ENCODE measurements at places on chromosomes 4 and X.

- DNase-seq: no peak
These were observed 41.9 kb downstream of the TNIP2 start for GRCh38 chr4:2714061-2714770.

GRCh38 chrX:20060961-20061748 lies 55.6 kb downstream of the MAP7D2 start:
- DNase-seq: no peak

GRCh38 chr4:43066415-43066814 lies 173.9 kb downstream of the GRXCR1 start:
- DNase-seq: no peak

- no peak for DNase-seq
These were observed 82.3 kb upstream of the OGT start for GRCh38 chrX:71450433-71451106.

DNA sequence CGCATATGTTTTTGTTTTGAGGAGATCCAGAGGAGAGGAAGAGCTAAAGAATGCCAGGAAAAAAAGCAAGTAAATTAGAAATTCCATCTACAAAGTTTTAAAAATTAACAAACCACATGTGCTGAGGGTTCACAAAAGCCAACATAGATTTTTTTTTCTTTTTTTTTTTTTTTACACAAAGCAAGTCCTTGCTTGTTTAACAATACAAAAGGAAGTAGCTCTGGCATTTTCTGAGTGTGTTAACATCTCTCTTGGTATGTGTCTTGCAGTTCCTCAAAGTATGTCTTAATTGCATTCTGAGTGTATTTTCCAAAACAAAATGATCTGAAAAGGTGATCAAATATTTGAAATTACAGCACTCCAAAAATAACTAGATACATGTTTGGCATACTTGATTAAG lies 1682.7 kb upstream of the AGA start:
- no peak for DNase-seq

- DNase-seq: no peak
These were observed 11.2 kb upstream of the ZCCHC13 start for GRCh38 chrX:74292808-74293123.

DNA sequence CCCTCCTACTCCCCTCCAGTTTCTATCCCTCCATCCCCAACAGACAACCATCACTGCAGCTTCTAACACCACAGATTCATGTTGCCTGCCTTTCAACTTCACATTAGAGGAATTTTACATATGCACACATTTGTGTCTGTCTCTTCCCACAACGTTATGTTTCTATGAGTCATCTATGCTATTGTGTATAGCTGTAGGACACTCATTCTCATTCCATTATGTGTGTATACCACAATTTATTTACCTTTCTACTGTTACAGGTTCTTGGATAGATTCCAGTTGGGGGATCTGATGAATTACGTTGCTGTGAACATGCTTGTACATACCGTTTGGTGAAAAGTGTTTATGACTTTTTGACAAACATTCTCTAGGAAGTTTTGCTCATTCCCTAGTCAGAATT lies 58.8 kb upstream of the TRPC3 start:
- DNase-seq: no peak

DNA sequence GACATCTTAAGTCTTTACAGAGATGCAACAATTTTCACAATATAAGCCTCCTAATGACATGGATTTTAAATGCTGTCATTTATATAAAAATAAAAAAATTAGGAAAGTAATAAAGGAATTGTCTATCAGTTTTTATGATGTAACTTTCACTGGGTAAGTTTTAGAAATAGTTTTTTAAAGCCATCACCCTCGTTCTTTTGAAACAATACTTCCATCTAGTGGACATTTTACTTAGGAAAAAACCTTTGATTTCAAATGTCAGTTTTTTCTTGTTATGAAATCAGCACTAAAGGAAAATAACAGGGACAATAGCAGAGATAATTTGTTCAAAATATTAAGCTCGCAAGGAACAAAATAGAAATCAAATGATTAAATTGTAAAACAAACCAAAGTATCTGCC lies 24.3 kb upstream of the NDNF start:
- no peak for DNase-seq

- DNase-seq: no peak
These were observed 20.3 kb downstream of the KIT start for GRCh38 chr4:54677853-54678650.

DNA sequence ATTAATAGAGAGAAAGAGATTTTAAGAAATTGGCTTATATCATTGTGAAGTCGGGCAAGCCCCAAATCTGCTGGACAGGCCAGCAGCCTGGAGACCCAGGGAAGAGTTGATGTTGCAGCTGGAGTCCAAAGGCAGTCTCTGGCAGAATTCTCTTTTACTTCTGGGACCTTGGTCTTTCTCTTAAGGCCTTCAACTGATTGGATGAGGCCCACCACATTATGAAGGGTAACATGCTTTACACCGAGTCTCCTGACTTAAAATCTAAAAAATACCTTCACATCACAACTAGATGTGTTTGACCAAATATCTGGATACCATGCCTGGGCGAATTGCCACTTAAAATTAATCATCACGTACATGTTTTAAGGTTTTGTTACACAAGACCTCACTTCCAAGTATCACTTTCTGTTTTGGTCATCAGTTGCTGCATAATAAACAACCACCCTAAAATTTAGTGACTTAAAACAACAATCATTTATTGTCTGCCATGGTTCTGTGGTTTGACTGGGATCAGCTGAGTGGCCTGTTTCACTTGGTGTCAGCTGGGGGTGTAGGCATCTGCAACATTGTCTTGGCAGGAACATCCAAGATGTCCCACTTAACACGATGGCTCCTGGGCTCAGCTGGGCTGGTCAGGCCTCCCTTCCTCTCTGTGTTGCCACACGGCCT lies 3.4 kb downstream of the CD38 start:
- no peak for DNase-seq

- DNase-seq: no peak
These were observed 41.1 kb upstream of the PDK3 start for GRCh38 chrX:24423960-24424359.

- DNase-seq: no peak
These were observed 95.8 kb downstream of the MBNL3 start for GRCh38 chrX:132393085-132393484.

- no peak for DNase-seq
These were observed 102.0 kb upstream of the LSM6 start for GRCh38 chr4:146073517-146073916.

DNA sequence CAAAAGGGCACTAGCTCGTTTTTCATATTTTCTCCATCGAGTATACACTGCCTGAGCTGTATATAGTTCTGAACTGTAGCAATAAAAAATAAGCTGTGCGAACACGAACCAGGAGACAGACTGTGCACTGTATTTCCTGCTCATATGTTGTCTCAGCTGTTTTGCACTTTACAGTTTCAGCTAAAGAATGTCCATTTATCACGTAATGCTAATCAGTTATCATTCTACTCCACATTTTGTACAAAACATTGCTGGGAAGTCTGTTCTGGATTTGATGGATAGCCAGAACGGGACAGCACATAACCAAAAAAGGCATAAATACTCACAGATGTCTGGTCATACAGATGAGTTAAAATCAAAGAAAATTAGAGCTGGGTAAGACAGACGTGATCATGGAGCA lies 315.5 kb upstream of the ADGRL3 start:
- no peak for DNase-seq

DNA sequence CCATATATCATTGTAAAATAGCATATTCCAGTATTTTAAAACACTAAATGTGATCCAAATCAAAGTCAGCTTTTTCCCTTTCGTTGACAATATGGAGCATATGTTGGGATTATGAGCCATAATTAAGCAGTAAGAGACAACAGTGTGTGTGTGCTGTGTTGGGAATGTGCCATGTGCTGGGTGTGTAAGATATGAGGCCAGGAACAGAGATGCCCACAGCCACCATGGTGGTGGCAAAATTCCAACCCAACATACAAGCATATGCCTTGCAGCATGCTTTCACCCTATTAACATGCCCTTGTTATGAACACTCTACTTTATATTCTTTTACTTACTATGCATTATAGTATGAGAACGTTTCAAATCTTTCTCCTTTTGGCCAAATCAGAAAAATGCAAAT lies 1560.4 kb upstream of the TENM3 start:
- no peak for DNase-seq

DNA sequence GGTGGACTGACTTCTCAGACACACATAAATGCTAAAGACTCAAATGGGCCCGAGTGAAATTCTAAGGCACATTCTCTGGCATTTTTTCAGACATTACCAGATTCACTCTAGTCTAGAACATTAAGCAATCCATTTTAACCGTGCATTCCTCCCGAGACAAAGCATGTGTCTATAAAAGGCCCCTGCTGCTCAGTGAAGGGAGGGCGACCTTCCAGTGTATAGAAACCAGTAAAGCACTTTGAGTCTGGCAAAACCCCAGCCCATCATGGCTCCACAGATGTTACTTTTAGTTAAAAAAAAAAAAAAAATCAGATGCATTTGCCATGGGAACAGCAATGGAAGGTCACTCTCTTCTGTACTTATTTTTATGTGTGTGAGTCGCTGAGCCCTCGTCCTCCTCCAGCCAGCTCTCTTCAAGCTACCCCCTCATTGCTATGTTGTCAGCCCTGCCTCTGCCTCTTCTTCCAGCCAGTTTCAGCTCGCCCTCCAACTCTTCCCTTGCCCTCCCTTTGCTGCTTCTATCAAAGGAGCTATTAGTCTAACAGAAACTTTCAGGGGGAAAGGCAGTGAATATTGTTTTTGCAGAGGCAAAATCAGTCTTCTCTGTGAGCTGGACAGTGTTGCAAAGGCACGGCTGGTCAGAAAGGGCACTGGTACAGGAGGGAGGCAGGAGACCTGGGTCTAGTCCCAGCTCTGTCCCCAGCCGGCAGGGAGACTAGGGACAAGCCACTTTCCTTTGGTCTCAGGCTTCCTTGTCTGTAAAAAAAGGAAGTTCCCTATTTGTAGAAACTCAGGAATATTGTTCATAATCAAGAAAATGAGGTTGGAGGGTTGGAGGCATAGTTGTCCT lies 644.2 kb downstream of the ZNF674 start:
- DNase-seq: no peak

DNA sequence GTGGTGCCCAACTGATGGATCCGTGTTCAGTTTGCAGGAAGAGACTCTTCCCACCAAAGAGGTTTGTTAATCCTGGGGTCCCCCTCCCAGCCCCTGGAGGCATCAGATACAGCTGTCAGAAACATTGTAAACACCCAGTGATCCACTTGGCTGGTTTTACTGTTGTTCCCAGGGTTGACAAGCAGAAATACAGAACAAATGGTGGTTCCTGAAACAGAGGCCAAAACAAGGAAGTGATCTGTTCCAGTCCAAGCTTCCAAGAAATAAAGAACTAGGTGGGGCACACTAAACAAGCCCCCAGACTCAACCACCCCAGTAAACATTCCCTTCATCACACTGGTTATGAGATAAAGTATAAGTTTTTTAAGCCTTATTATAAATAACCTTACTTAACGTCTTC lies 1.4 kb downstream of the TMLHE start:
- DNase-seq: no peak

DNA sequence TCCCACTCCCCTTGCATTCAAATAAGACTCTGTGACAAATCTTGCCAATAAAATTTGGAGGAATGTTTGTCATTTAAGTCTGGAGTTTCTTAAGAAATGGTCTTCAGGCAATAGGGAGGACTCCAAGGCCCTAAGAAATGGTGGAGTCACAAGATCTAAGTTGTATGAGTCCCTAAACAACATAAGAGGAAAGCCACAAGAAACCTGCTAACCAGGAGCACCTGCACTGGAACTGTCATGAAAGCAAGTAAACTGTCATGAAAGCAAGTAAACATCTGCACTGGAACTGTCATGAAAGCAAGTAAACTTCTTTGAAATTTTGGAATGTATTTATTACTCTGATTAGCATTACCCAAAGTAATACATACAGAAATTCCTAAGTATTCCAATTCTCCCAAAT lies 3.5 kb downstream of the CNOT6L start:
- DNase-seq: no peak

DNA sequence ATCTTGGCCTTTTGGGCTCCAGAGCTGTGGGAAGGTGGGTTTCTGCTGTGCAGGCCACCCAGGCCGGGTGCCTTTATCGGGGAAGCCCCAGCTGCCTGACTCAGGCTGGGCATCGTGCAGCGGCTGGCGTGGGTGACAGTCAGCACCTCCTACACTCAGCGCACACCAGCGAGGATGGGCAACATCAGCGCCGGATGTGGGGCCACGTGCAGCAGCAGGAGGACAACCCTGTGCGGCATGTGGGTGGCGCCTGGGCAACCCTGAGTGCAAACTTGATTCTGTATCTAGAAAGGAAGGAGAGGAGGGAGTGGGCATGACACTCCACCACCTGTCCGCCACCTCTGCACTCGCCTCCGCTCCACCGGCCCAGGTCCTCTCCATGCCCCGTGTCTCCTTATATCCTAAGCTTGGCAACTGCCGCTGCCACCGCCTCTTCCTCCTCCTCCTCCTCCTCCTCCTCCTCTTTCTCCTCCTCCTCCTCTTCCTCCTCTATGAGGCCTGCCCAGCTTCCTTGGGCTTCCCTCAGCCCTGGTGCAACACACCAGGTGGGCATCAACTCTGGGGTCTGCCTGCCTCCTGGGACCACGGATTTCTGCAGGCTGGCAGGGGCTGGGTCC lies 107.4 kb upstream of the AFAP1 start:
- DNase-seq: no peak

GRCh38 chr4:150938873-150939499 lies 76.1 kb downstream of the LRBA start:
- no peak for DNase-seq

- no peak for DNase-seq
These were observed 51.2 kb downstream of the LGI2 start for GRCh38 chr4:24979554-24979953.

GRCh38 chr4:5021546-5021945 lies 2.3 kb upstream of the CYTL1 start:
- no peak for DNase-seq

GRCh38 chrX:101550751-101551379 lies 518 bp downstream of the ARMCX1 start:
- DNase-seq: no peak

- no peak for DNase-seq
These were observed 171.3 kb downstream of the BTC start for GRCh38 chr4:74623041-74623440.

DNA sequence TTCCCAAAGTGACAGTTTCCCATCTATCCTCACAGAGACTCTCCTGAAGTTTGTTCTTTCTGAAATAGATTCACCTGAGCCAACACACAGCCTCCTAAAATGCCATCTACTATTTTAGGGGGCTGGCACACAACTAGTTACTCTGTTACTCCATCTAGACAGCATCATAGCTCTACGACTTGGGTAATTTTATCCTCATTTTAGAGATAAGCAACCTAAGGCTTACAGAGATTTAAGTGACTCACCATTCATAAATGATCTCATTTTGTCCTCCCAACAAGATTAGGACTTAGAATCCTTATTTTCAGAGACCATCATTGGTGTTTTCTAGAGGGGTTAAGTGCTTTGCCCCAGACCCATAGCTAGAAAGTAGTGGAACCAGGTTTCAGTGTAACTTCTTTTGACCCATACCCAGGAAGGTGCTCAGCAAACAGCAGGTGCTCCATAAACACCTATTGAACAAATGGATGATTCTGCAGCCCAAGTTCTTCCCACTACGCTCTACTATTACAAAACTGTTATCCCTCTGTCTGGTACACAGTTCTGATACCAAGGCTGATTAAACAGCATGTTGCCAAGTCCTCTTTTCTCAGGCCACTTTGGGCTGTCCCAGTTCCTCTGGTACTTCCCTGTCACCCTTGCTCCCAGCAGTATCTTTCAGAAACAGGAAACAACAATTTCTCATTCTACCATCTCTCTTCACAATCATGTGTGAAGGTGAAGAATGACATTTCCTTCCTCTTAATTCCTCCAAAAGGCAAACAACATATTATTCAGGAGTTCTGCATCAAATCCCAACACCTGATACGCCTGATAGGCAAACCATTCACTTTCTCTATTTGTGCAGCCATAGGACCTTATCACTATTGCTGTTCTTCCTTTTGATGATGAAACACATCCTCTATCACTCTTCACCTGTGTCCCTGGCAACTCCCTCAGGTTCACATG lies 304.7 kb upstream of the TAPT1 start:
- DNase-seq: no peak
